ENCODE measurements at places on chromosomes 6 and 20.

DNA sequence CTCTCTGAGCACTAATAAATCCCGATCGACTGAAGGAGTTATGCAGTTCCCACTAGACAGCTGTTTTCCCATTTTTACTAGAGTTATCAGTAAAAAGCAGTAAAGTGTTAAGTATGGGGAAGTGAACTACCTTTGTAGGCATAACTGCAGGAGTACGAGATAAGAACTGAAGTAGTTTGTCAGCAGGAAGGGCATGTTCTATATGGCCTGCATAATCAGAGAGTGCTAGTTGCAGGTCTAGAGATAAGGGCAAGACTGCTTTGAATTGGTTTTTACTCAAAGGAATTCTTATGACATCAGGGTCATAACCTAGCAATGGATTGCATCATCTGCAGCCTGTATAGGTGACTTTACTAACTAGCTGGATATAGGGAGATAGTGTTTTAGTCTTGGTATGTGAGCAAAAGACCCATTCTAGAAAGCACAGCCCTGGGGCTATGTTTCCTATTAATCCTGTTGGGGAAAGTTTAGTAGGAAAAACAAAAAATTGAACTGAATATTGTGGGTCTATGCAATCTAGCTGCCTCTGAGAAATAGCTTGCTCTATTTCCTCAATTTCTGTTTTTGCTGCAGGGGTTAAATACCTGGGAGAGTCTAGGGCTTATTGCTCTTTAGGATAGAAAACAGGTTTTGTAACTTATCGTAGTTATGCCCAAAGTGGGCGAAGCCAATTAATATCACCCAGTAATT, 22.6 kb upstream of the CRISP1 start:
- DNase-seq = no peak

DNA sequence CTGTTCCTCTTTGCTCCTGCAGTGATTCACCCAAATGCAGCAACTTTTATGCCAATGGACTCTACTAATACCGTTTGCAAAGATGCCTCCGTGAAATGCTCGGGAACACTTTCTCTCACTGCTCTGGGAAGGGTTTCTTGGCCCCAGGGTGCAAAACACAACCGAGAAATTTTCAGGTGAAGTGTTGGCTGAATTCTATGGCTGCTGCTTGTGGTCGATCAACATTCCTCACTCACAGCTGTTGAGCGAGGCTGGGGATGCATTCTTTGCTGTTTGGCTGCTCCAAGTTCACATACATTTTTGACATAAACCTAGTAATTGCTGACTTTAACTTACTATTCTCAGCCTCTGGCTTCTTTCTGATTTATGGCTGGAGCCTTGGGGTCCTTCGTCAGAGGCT, 342.0 kb upstream of the CHD6 start:
- no peak for DNase-seq

DNA sequence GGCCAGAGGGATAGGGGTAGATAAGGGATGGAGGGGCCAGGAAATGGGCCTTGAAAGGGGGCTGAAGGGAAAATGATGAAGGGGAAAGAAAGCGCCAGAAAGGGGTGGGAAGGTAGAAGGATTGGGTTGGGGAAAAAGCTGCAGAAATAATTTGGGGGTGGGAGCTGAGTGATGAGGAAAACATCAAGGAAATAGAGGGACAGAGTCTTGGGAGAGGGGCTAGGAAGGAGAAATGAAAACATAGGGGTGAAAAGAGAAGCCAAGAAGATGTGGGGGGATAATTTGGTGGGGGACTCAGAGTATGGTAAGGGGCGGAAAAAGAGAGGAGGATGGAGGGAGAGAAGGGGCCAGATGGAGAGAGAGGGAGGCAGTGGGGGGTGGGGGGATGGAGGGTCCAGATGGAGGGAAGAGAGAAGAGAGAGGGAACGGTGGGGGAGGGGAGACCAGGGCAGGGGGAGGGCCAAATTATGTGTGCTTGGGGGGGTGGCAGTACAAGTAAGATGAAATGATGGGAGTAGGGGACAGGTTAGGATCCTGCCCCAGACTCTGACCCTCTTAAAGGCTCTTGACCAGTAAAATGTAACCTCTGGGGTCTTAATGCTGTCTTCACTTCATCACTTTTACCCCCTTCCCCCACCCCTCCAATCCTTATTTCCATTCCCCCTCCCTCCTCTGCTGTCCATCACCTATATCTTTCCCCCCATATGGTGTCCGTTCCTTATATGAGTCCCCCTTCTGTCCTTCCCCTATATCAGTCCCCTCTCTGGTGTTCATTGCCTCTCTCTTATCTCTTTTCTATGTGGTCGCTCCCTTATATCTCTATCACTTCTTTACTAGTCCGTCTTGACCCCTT, 852 bp downstream of the SYNGAP1 start:
- no peak for DNase-seq

GRCh38 chr20:62346398-62347150, 20.5 kb downstream of the LAMA5 start:
- DNase-seq = no peak

GRCh38 chr6:82783587-82784236, 281.9 kb downstream of the UBE3D start:
- DNase-seq = no peak

DNA sequence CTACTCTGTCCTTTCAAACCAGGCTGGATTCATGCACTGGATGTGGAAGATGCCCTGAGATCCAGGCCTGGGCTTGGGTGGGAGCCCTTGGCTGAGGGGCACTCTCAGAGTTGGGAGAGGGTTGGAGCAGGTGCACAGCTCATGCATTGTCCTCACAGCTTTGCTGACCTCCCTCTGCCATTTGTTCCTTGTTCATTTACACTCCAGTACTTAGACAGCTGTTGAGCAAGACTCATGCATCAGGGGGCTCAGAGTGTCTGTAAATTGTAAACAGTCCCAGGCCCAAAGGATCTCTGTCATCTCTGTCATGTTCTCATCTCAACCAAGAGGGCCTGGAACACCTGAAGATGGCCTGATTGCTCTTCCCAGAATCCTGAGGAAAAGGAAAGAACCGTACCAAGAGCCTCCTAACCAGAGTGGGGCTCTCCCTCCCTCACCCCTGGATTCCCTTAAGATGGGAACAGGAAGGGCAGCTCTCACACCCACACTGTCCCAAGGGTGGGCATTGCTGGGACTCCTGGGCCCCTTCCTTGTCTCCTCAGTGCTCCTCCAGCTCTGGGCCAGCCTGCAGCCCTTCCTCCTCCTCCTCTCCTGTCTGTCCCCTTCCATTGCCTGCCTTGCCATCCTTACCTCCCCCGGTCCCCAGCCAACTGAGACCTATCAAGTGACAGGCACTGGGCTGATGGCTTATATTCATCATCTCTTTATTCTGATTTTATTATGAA, 132.9 kb downstream of the FOXO3 start:
- DNase-seq = no peak
